Hematopoietic multipotent progenitor cell treated with erythropoietin and hydrocortisone succinate and interleukin-3 and kit ligand, for 15 days (in vitro differentiated cells): ENCODE measurements at places on chromosomes 16 and 17.

- no peak for DNase-seq
Measured at GRCh38 chr17:4710693-4711634, 532 bp downstream of the ARRB2 start.

DNA sequence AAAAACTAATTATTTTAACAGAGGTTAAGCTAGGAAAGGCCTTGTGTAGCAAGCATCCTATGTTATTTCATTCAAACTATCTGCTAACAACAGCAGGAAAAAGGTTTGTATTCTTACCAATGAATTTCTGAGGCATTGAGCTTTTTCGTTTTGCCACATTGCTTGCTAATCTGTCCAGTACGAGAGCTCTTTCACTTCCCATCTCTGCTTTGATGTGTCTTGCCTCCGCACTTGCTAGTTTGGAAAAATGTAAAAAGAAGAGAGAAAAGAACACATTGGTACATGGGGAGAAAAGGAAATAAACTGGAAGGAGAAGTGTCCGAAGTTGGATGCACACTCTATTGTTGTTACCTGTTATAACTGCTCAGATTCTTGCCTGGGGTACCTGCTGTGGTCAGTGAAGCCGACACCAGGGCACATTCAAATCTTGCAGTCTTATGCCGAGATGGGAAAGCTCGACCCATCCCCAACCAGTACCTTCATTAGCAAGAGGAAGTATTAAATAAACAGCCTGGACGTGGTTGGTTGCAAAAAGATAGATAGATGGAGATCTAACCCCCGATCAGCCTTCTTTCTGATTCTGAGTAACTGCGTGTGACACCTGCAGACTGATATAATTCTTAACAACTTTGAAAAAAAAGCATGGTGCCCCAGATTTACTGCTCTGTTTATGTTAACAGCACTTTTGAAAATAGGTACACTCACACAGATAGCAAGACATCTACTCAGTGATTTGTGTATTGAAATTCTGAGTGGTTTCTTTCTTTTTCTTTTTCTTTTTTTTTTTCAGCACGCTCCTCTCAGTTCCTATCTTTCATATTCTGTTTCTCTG is 40.0 kb downstream of the GRB7 start:
- DNase-seq: no peak

DNA sequence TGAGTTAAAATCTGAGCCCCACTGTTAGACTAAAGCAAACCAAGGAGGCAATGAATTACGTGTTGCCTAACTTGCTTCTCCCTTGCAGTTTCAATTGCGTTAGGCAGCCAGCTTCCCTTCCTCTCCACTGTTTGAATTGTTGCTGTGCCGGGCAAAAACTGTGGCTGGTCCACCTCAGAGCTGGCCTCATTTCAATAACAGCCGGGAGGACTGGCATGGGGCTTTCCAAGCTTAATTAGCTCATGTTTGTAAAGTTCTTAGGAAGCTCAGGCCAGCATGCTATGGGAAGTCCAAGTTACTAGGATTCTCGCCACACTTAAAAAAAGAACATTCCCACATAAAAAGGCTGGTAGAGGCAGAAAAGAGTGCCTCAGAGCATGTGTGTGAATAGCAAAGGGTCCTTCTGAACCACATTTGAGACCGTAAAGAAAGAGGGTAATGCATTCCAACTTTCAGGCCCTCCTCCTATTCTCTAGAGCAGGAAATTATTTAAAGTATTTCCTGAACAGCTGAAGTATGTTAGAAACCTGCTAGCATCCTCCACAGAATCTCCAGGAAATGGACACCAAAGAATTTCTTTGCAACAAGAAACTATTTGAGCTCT is 79.0 kb upstream of the SMURF2 start:
- DNase-seq: no peak

DNA sequence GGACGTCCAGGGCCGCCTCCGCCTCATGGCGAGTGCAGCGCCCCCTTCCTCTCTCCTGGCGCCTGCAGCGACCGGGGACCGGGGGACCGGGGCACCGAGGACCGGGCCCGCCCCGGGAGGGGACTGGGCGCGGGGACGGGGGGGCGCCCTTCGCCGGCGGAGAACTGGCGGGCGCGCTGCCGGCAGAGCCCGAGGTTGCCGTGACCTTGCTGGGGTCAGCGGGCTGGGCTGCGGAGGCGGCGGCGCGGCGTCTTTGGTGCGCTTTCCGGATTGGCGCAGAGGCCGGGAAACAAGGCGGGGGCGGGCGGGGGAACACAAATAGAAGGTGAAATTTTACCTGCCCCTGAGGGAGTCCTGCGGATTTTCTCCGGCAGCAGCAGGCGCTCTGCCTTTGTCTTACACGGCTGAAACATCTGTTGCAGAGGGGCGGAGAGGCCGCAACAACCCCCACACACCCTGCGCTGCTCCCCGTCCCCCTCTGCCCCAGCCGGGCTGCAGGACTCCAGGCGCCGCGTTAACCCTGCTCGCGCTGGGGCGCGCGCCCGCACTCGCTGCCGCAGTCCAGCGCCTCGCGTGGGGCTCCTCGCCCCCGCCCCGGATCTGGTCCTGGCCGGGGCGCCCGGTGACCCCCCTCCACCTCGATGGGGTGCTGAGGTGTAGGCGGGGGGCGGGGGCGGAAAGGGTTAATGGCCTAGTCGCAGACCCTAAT is 53.5 kb downstream of the SREBF1 start:
- DNase-seq: no peak

DNA sequence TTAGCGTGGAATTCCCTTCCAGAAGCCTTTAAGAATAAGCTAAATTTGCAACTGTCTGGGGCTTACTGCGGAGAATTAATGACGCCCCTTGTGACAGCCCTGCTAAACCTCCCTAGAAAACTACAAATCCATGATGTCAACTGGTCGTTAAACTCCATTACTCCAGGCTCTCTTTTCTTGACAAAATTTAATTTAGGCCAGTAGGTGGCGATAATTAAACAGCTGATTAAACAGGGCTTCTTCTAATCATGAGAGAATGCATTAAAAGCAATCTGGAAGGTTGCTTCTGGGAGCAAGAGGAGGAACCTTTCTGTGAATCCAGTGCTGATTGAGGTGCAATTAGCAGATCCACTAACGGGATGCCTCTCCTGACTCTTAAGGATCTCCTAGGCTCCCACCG is 8.1 kb upstream of the NLRP1 start:
- peak; percentile 30 for DNase-seq

GRCh38 chr17:180381-181244 is 837 bp downstream of the DOC2B start:
- DNase-seq: no peak

DNA sequence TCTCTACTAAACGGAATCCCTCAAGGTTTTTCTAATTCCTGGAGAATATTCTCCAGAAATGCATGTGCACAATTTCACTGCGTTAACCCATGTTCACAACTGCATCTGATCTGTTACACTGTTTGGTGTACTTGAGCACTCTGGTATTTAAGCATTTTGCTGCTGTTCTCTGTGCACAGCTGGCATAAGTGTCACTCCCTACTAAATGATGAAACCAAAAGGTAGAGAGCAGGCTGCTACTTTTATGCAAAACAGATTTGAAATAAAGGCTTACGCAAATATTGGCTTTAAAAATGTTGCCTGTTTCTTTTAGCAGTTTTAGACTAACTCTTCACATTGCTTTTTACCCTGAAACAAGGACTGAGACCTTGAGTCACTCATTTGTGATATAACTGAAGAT is 41.7 kb downstream of the ESRP2 start:
- DNase-seq: no peak

DNA sequence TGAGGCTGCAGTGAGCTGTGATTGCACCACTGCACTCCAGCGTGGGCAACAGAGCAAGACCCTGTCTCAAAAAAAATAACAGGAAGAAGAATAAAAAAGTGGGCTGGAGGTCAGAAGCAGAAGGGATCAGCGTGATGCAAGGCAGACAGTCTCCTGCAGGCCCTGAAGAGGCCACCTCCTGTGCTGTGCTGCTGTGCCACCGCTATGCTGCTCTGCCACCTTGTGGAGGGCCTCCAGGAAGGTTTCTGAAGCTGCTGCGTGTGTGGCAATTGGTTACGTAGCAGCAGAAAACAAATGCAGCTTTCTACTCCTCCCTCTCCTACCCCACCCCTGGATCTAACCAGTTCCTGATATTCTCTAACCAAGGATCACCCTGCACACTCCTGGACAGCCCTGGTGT is 815.5 kb downstream of the KCNJ18 start:
- no peak for DNase-seq

DNA sequence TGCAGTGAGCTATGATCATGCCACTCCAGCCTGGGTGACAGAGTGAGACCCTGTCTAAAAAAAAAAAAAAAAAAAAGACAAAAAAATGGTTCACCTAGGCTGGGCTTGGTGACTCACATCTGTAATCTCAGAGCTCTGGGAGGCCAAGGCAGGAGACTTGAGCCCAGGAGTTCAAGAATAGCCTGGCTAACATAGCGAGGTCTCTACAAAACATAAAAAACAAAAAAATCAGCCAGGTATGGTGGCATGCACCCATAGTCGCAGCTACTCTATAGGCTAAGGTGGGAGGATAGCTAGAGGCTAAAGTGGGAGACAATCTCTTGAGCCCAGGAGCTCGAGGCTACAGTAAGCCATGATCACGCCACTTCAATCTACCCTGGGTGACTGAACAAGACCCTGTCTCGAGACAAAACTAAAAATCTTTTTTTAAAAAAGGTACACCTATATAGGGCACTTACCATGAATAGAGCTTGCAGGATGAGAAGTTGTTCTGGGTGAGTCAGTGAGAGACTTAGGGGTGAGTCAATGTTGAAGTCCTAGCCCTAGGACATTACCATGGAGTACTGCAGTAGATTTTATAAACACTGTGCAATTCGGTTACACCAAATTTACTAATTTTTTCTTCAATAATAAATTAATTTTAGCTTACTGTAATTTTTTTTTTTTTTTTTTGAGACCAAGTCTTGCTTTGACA is 19.0 kb downstream of the USP32 start:
- peak; percentile 17 for DNase-seq

DNA sequence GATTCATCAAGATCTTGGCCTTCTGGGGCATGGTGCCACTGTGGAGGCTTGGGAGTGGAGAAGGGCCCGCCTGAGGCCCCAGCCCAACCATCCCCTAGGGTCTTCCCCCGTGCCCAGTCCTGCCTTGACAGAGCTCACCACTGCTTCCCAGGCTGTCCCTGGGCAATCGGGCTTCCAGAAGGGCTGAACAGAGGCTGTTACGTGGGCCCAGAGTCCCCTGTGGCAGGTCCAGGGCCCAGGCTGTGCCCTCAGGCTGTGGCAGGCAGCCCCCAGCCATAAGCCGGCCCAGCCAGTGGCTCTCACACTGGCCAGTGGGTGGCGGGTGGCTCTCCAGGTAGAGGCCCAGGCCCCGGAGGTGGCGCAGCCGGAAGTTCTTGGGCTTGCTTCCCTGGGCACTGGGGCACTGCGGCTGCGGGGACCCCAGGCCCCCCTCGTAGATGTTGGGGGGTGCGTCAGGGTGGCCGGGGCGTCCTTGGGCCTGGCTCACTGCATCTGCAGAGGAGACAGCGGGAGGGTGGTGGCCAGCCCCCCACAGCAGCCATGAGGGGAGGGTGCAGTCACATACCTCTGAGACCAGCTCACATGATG is 809 bp downstream of the C16orf90 start:
- no peak for DNase-seq
